ENCODE measurements at places on chromosomes 5 and 9.

DNA sequence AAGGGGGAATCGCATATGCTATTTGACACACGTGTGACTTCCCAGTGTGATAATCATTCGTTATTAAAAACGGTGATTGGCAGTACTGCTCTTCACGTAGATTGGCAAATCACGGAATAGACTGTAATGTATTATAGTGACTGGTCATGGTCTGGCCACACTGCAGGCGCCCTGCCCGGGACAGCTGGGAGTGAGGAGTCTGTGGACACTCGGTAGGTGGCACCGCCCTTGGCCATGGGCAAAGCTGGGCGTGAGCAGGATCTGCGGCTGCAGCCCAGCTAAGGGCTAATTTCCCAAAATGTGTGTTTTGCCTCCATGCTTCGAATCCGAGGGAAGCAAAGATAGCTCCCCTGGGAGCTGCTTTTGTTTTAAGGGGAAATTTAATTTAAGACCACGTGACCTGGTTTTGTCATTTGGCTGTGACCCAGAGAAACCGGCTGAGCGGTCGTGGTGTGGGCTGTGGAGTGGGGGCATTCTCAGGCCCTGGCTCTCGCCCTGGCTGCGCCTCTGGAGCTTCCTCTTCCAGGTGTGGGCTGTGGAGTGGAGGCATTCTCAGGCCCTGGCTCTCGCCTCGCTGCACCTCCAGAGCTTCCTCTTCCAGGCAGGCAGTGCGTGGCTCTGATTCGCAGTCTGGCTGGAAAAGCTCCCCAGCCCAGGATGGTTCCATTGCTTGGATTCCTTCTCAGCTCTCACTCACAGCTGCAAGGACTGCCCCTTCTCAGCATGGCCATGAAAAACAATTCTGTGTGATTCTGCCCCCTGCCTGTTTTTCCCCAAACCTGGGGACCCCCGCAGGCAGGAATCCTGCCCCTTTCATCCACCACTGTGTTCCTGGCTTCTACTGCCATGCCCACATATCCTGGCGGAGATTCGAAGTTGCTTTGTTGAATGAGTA is 131.1 kb downstream of the OLFM1 start:
- DNase-seq = no peak

DNA sequence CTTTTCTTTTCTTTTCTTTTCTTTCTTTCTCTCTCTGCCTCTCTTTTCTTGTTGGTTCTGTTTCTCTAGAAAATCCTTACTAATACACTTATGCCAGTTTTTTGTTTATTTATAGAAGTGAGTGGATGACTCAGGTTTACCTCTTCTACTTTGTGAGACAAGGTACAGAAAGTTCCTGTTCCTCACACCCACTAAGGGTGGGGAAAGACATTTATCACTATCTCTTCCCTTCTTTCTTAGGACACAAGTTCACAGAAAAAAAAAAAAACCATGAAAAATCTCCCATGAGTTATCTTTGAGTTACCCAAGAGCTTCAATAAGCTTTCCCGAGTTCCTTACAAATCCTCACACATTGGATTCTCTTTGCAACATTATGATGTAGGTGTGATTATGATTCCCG is 60.9 kb upstream of the CD180 start:
- peak; percentile 70 for DNase-seq

DNA sequence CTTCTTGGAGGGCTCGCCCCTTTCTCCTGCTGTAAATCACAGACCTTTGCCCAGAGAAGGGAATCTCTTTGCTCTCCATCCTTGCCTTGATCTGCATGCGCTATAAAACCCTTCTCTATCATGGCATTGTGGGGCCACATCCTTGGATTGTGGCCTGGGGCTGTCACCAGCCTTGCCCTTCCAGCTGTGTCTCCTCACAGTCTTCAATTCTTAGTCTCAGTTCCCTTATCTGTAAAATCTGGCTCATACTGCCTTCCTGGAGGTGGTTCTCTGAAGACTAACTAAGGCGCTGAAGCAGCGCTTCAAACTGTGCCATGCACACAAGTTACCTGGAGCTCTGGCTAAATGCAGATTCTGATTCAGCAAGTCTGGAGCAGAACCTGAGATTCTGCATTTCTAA is 53.4 kb upstream of the RARS1 start:
- no peak for DNase-seq

GRCh38 chr9:129201289-129201688 is 23.2 kb upstream of the IER5L start:
- DNase-seq = no peak

DNA sequence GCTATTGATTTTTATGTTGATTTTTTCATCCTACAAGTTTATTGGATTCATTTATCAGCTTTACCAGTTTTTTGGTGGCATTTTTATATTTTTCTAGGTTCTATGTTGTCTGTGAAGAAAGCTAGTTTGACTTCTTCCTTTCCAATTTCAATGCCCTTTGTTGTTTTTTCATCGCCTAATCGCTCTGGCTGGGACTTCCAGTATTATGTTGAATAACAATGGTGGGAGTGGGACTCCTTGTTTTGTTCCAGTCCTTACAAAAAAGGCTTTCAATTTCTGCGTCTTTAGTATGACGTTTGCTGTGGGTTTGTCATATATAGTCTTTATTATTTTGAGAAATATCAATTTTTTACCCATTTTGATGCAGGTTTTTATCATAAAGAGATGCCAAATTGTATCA is 175.6 kb upstream of the CCNH start:
- DNase-seq = no peak

- DNase-seq = no peak
These were observed 8.0 kb upstream of the WHRN start for GRCh38 chr9:114513055-114513958.

DNA sequence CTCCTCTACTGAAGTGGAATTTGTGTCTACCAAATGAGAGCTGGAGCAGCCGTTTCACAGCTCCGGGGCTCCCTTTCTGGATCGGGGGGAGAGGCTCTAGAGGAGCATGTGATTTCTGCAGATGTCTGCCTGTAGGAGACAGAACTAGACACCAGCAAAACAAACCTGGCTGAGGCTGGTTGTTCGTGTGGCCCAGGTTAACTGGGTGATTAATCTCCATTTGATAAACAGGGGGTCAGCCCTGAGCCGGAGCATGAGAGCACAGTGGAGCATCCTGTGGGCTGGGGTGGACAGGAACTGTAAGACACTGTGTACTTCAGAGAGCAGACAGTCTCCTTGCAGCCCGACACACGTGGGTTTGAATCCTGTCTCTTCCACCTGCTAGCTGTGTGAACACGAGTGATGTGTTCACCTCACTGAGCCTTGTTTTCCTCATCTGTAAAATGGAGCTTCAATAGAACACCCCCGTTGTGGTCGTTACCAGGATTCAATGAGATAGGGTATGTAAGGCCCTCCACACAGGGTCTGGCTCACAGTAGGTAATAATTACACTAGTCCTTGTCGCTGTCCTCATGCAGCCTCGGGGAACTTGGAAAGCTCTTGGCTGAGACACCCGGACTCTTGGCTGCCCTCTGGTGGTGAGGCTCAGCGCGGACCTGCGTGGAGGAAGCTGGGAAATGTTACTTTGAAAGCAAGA is 12.9 kb downstream of the CXCL14 start:
- peak; percentile 56 for DNase-seq

- peak; percentile 53 for DNase-seq
These were observed 443.0 kb downstream of the ACTL7B start for GRCh38 chr9:108412755-108413154.

- no peak for DNase-seq
These were observed 3.3 kb downstream of the CD274 start for GRCh38 chr9:5453673-5454072.

GRCh38 chr9:121690316-121690715 is 38.9 kb downstream of the DAB2IP start:
- DNase-seq = no peak

DNA sequence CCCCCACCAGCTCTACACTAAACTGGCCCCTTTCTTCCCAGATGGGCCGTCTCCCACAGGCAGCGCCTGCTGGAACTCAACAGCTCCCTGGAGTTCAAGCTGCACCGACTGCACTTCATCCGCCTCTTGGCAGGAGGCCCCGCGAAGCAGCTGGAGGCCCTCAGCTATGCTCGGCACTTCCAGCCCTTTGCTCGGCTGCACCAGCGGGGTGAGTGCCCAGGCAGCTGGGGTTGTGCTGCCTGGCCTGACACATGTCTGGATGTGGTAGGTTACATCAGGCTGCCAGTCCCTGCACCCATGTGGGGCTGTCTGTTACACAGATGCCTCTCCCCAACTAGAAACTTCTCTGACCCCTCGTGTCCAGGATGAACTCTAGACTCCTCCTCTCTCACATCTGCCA is 9.8 kb downstream of the NHP2 start:
- DNase-seq = no peak

- no peak for DNase-seq
These were observed 233.9 kb downstream of the ASTN2 start for GRCh38 chr9:117180896-117181445.

- no peak for DNase-seq
These were observed 557.4 kb upstream of the ZNF462 start for GRCh38 chr9:106305428-106306133.

GRCh38 chr5:54317511-54318260 is 7.3 kb upstream of the ARL15 start:
- DNase-seq = peak; percentile 61

GRCh38 chr5:147098233-147098790 is 136.5 kb upstream of the STK32A start:
- peak; percentile 93 for DNase-seq

DNA sequence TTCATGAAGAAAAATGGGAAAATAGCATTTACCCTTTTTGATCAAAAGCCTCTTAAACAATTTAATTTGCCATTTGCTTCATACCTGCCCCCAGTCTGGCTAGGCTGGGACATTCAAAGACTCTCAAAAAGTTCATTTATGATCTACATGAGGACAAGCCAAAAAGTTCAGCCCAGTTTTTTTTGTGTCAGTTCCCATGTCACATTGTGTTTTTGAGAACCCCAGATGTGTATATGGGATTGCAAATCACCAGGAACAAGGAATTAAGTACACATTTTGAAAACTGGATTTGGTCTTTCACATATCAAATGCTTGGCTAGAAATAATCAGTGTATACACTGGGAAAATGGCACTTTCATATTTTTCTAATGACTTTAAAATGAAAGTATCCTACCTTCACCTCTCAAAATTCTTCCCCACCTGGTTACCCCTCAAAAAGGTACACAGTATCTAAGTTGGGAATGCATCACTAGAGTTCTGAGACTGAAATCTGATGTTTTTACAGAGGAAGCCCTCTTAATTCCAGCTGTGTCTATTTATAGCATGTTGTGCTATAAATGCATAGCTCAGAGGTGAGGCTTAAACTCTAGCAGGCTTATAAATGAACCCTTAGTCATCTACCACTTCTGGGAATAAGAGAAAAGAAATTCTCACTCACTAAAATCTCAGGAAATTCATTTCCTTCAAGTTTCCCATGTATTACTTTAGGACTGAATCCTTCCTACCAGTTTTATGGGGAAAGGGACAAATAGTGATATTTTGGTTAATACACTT is 9.3 kb downstream of the STOM start:
- peak; percentile 88 for DNase-seq

- no peak for DNase-seq
These were observed 7.3 kb downstream of the GCNT1 start for GRCh38 chr9:76466299-76466605.

DNA sequence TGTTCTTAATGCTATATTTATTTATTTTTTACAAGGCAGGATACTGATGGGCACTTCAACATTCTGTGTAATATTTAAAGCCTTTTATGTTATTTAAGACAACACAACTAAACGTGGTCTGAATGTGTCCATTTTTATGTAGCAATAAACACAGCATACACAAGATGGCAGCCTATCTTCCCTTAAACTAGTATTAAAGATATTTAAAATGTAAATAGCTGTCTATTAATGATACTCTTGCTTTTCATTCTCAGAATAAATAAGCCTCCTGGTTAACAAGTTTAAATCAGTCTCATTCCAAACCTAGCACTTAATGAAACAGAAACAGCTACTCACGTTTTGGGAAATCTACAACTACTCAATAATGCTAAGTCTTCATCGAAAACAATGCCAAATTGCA is 315.7 kb downstream of the MCTP1 start:
- peak; percentile 54 for DNase-seq

GRCh38 chr5:170225326-170226128 is 7.3 kb upstream of the C5orf58 start:
- DNase-seq = peak; percentile 73

- no peak for DNase-seq
These were observed 61.8 kb downstream of the C9 start for GRCh38 chr5:39302472-39302871.

DNA sequence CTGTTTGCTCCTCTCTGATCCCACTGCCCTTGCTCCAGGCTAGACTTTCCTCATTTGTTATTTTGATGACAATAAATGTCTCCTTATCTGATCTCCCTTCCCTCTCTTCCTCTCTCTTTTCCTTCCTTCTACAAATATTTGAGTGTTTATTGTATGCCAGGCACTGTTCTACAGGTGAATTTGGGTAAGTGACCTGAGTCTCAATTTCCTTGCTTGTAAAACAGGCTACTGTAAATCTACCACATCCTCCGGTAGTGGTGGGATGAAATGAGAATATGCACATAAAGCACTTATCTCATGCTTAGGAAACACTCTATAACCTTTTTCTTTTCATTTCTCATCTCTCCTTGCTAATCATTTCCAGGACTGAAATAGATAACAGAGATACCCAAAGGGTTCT is 86.4 kb downstream of the HMHB1 start:
- no peak for DNase-seq

- DNase-seq = no peak
These were observed 66.5 kb downstream of the TEX10 start for GRCh38 chr9:100286257-100286656.

DNA sequence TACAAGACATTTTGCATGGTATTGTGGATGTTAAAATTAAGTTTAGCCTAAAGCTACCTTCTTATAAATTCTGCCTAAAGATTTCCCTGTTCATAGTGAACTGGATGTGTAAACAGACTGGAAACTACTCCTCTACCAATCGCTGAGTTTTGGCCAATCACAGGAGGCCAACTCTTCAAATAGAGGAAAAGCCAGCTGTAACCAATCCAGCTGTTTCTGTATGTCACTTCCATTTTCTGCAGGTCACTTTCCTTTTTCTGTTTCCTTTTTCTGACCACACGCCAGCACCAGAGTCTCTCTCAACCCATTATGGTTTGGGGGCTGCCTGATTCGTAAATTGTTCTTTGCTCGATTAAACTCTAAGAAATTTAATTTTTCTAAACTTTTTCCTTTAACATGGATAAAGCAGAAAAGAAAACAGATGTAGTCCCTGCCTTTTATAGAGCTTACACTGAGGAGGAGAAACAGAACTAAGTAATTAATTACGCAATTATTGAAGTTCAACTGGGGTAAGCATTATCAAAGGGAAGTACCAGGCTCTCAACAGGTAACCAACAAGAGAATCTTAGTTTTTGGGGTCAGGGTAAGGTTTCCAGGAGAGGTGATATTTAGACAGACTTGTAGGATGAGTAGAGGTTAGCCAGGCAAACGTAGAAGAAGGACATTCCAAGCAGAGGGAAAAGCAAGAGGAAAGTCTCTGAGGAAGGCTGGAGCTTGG is 27.7 kb downstream of the RANBP3L start:
- no peak for DNase-seq

- DNase-seq = no peak
These were observed 1435.7 kb downstream of the MAT2B start for GRCh38 chr5:164941132-164941531.

DNA sequence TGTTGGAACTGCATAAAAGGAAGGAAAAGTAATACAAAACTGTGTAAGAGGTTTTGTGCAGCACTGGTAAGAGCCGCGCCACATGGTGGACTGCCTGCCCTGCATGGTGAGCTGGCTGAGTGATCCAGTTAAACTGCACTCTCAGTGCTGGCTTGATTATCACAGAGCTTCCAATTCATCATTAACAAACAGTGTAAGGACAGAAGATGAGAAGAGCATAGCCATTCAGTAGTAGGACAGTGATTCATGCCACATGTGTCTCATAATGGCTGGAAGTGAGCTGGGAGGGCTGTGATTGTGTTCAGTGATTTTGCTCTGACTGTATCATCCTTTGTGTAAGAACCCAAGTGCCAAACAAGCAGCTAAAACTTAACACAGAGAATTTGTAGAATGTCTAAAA is 14.1 kb downstream of the ASPN start:
- DNase-seq = peak; percentile 77

Measured in fibroblast of mammary gland (primary cell).